ENCODE measurements at places on chromosomes 7 and 10.

DNA sequence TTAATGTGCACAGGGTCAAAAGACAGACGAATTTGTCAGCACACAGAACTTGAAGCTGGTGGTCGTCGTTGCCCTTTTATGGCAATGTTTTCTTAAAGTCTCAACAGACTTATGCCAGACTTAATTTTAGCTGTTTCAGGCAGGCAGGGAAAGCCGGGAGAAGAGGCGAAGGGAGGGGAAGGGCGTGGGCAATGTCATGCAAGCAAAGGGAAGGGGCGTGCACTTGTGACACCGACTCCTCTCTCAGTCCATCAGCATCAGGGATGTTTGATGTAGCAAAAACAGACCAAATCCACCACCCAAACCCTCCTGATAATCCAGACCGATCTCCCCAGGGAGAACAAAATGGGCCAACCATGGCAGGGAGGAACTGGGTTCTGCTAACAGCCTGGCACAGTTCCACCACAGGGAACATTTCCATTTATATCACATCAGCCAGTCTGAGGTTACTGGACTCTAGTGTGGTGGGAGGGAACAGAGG is 118.1 kb upstream of the RHEB start:
- peak; percentile 55 for DNase-seq

GRCh38 chr7:127417346-127417745 is 24.8 kb upstream of the ZNF800 start:
- no peak for DNase-seq

- no peak for DNase-seq
Observed at GRCh38 chr7:27424749-27425148, 182.1 kb downstream of the EVX1 start.

DNA sequence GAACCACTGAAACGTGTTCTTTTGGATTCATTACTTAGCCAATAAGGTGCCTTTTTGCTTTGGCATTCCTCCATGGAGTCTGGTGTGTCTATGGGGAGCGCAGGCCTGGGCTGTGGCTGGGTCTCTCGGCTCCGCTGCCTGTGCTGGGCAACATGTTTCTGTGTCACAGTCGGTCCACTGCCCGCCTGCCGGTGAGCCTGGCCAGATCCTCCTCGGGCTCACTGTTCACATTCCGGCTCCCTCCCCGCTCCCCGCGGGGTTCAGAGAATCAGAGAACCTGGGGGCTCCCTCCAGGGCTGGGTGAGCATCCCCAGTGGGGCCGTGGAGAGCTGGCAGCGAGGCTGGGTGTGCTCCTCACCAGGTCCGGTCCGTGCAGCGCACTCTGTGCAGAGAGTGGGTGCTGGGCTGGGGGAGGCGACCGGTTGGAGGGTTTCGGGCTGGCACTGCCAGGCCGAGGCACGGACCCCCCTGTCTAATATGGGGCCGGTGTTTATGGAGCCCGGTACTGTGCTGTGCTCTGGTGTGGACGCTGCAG is 70.4 kb downstream of the INPP5A start:
- no peak for DNase-seq

DNA sequence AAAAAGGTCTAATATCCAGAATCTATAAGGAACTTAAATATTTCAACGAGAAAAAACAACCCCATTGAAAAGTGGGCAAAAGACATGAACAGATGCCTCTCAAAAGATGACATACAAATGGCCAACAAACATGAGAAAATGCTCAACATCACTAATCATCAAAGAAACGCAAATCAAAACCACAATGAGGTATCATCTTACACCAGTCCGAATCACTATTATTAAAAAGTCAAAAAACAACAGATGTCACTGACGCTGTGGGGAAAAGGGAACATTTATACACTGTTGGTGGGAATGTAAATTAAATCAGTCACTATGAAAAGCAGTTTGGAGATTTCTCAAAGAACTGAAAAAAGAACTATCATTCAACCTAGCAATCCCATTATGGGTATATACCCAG is 6.0 kb downstream of the VWDE start:
- no peak for DNase-seq

DNA sequence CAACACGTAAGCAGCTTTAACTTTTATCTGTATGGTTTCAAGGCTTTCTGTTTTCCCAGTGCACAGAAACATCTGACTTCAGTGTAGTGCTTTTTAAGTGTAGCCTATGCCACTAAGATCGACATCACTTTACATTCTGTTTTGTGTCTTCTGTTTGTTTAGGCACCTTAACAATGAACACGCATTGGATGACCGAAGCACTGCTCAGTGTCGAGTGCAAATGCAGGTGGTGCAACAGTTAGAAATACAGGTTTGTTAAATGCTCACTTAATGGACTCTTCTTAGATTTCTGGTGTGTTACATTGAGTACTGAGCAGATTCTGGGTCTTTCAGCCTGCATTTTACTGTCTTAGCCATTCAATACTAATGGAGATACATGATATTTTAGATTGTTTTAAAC is 237.4 kb downstream of the FOXP2 start:
- DNase-seq = no peak

DNA sequence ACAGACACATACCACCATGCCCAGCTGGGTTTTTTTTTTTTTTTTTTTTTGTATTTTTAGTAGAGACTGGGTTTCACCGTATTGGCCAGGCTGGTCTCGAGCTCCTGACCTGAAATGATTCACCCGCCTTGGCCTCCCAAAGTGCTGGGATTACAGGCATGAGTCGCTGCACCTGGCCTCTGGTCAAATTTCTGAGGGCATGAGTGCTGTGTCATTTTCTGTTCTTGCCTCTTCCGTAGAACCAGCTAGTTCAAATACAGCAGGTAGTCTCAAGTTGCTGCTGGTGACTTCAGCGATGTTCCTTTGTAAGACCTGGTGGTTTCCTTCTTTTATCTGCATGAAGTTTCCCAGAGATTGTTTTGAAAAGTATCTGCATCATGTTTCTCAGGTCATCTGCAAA is 134.8 kb upstream of the SHH start:
- no peak for DNase-seq

DNA sequence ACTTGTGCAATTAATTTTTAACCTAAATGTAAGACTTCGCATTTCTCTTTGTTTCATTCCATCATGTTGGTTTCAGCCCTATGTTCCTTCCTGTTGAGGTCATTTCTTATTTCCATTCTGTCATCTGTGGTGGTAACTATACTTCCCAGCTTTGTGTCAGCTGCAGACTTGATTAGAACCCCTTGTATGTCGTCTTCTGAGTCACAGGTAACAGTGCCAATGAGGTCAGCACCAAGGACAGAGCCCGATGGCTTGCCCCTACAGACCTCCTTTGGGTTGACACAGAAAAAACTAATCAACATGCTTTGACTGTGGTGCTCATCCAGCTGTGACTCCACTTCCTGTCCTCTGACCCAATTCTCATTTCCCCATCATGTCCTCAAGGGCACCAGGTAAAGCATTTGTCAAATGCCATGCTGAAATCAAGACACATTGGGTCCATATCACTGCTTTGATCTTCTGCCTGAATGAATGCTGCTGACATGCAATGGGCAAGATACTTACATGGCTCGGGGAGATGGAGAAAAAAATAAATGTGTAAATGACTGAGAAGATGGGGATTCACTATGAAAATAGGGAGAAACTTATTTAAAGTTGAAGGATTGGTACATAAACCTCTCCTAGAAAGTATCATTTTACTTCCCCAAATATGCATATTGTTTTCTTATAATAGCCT is 25.6 kb upstream of the CRTAC1 start:
- DNase-seq = no peak

DNA sequence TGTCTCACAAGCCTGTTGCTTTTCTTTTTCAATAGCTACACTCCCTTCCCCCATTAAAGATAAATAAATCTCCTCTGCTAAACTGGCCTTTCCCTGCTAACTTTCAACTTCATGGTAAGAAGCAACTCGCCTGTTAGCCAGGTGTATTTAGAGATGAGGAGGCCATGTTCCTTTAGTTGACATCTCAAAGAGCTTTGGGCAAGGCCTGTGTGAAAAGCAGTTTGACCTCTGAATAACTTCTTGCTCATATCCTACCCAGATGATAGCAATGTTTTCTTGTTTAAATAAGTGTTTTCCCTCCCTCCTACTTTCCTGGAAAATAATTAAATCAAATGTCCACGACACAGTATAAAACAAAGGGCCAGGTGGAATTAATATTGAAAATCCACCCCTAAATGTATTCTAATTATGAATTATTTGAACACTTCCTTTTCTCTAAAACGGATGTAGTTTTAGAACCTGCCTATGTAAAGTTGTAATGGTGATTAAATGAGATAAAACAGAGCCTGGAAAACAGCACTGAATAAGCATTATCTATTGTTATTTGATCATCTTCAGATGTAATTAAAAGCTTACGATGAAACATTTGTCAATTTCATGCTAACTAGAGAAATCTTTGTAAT is 78.5 kb downstream of the HGF start:
- DNase-seq = no peak

GRCh38 chr10:4239186-4239585 is 454.2 kb upstream of the KLF6 start:
- no peak for DNase-seq

GRCh38 chr7:88789480-88790064 is 6.0 kb downstream of the TEX47 start:
- DNase-seq = no peak

DNA sequence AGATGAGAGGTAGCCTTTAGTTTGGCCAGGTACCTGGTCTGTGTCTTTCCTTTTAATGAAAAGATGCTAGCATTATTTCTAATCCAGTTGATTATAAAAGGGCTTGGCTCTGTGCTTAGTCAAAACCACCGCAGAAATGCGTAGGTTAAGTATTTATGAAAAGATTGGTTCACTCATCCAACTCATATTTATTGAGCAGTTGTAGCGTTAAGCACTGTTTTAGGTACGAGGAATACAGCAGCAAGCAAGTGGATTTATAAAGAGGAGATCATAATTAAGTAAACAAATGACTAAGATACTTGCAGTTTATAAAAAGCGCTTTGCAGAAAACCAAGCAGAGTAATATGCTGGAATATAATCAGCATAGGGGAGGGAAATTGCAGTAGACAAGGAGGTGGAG is 129.8 kb downstream of the PPP1R17 start:
- DNase-seq = no peak

DNA sequence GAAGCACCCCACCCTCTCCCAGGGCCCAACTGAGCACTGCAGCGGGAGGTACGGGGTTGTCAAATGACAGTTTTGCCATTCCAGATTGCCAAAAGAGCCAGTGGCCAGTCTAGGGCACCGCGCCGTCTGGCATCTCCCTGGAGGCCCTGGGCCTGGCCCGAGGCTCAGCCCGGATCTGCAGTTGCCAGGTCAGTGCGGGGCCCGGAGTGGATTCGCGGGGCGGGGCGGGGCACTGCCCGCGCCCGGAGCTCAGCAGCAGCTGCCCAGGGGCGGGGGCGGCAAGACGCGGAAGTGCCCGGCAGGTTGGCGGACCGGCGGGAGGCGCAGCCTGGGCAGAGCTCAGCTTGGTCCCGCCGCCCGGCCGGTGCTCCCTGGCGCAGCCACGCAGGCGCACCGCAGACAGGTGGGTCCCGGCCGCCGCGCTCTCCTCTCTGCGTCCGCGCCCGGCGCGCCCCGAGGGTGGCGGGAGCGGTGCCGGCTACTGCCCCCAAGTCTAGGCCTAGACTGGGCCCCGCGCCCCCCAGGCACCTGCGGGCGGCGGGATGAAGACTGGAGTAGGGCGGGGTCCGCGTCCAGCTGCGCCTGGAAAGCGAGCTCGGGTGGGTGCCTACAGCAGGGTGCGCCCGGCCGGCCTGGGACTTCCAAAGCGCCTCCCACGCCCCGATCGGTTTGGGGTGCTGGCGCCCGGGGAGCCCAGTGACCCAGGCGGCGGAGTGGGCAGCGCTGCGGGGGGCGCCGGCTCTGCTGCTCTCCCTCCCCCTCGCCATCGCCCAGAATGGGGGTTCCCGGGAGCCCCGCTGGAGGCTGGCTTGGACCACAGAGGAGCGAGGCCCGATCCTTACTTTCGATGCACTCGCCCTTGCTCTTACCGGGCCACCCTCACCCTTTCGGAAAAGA is at the start of gene IRF5:
Gene IRF5, plus strand, starts transcription at position 281 of the 897 bp plus-strand sequence. CDS start 4,155 bp downstream, outside the sequence.
- no peak for DNase-seq

GRCh38 chr7:47710201-47710935 is 128.5 kb upstream of the TNS3 start:
- no peak for DNase-seq

- DNase-seq = no peak
Observed at GRCh38 chr7:37970211-37970610, 49.8 kb downstream of the EPDR1 start.

- no peak for DNase-seq
Observed at GRCh38 chr10:46229144-46229563, 57.6 kb upstream of the ANTXRL start.

DNA sequence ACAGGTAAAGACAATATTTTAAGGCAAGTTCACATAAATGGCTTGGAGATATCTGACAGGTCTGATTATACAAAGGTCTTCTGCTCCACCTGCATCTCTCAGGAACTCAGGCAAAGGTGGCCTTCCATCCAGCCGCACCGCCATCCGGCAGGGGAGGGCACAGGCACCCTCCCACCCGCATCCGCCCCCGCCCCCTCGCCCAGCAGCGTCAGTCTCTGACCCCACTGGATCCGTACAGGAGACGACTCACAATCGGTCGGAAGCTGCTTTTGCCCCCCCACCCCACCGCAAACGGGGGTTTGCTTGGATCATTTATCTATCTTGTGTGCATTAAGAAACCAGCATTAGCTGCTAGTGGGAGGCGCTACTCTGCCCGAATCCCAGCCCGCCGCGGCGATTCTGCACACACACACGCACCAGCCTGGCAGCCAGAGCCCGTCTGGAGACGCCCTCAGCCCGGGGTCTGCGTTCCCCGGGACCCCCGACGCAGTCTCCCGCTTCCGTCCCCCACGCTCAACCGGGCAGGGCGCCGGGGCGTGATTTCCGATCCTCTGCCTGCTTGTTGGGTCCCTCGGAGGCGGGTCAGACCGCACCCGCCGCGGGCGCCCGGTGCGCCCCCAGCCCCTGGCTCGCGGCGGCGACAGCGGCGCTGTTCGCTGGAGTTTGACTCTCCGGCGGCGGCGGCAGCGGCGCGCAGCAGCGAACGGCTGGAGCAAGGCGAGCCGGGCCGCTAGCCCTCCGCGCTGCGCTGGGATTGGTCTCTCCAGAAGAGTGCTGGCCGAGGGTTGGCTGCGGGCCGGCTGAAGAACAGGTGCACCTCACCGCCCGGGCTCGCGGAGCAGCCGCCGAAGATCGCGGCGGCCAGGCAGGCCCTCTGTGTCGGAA is 820 bp upstream of the NRG3 start:
- peak; percentile 75 for DNase-seq

DNA sequence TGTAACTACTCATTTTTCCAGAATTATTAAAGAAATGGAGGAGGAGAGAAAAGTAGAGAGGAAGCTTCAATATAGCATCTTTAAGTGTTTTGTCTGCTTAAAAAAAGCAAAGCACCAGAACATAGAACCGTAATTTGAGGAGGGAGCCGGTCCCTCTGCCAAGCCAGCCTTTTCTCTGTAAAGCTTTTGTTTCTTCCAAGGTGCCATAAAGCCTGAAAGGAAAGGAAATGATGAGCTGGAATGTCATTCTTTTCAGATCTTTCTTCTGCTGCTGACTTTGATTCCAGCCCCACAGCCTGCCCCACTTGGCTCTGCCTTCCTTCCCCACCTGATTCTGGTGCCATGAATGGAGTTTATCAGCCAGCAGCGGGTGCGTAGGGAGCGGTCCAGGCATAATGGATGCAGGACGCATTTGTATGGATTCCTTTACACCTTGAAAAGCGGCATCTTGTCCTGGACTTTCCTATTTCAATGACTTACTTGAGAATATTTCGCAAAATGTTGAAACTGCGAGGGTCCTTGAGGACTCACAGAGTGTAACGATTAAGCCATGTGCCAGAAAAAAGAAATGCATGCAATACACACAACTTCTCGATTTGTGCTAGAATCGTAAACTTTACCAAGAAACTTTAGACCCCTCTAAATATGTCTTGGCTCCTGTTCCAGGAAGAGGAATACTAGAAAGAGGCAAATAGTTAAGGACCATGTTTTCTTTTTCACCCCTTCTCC is 569.5 kb upstream of the MGMT start:
- no peak for DNase-seq
